ENCODE measurements at places on chromosomes 11 and 22.
A peak's percentile ranks its signal among the peaks of the same experiment; 100 is the strongest.

DNA sequence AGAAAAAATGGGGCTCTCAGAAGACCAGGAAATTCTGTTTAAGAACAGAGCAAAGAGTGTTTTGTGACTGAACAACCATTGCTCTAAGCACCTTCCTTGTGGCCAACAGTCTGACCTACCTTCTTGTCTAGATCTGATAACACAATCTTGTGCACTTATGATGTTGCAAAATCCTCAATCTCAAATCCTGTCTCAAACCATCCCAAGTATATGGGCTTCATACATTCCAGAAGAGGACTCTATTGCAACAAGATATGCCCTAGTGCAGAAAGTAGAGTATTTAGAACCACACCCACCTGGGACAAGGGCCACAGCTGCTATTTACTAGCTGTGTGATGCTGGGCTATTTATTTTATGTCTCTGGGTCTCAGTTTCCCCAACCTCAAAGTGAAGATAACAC, 27.1 kb downstream of the RASSF10 start:
- DNase-seq = no peak

- no peak for DNase-seq
Measured at GRCh38 chr22:37501610-37502341, 15.6 kb upstream of the MFNG start.

GRCh38 chr22:49216579-49216978, 611.1 kb downstream of the BRD1 start:
- no peak for DNase-seq

GRCh38 chr22:27525711-27526110, 275.8 kb downstream of the MN1 start:
- no peak for DNase-seq

DNA sequence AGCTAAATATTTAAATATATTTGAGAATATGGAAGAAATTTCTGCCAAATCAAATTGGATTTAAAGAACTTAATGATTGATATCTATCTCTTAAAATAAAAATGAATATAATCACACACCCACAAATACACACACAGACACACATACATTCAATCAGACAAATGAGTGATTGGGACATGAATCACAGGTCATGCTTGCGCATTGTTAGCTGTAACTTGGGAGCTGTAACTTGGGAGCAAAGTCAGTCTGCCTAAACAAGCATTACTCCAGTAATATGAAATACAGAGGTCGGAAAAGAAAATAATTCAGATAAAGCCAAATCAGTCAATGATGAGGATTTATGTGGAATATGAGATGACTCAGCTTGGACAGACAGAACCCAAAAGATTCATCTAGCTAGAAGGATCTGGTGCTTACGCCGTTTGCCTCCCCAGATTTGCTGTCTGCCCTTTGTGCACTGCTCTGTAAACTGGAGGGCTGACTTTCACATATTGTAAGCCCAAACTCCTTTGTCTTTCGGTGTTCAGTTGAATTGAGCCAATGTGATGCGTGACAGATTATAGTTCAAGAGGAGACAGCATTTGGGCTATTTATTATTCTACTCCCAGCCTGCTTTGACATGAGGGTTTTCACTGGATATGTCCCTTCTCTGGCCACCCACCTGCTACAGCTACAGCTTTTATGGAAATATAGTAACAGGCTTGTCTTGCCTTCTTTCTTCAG, 1.6 kb downstream of the OR56B1 start:
- DNase-seq = no peak

GRCh38 chr11:121958971-121959325, 157.1 kb downstream of the BLID start:
- no peak for DNase-seq

- DNase-seq = no peak
Measured at GRCh38 chr11:15123849-15124248, 9.1 kb downstream of the INSC start.

DNA sequence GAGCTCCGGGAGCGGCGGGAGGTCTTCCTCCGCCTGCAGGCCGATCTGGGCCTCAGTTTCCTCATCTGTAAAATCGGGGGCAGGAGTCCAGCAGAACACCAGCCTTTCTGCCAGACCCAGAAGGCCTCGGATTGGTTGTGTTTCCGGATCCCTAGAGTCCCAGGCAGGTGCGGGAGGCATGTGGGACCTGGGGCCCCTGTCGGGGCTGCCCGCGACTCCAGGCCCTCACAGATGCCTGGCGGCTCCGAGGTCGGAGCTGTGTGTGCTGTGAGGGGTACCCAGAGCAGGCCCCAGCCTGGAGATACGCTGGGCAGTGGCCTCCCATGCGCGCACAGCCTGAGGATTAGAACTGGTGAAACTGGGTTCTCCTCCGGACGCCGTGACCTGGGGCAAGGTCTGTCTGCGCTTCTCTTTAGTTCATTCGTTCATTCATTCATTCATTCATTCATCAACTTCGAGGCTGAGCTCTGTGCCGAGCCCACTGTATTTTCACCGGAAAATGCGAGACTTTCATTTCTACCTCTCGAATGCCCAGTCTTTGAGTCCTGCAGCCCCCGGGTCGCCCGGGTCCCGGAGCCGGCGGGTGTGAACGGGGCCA, 24.6 kb downstream of the FLRT1 start:
- DNase-seq = no peak

DNA sequence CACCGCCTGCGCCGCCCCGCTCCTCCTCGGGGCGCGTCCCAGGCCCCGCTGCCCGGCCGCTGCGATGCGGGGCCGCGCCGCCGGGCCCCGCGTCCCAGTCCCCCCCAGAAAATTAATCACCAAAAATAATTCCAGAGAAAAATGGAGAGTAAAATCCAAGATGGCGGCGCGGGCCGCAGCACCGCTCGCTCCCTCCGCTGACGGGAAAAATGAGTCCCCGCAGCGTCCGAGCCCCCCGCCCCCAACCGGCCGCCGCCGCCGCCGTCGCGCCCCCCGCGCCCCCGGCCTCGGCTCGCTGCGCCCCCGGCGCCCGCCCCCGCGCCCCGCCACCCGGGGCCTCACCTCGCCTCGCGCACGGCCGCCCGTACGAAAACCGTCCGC, at the start of gene KMT5B:
Gene KMT5B, minus strand, starts transcription at position 162 of the 381 bp plus-strand sequence. CDS start 23,220 bp downstream, outside the sequence.
- DNase-seq = peak; percentile 60

DNA sequence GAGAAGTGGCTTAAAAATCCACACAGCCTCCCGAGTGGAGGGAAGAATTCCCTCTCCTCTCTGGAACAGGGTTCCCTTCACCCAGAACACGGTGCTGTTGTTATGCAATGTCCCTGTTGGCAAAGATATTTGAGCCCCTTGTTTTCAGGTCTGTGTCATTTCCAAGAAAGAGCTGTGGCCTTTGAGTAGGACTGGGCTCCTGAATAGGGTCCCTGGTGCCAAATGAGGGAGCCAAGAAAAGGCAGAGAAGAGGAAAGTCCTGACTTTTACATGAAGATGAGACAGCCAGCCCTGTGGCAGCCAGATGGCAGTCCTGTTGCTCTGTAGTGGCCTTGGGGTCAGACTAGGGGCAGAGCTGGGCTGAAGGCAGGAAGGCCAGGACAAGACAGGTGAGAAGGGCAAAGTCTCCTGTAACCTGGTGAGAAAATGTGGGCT, 51.2 kb upstream of the ELF5 start:
- no peak for DNase-seq

DNA sequence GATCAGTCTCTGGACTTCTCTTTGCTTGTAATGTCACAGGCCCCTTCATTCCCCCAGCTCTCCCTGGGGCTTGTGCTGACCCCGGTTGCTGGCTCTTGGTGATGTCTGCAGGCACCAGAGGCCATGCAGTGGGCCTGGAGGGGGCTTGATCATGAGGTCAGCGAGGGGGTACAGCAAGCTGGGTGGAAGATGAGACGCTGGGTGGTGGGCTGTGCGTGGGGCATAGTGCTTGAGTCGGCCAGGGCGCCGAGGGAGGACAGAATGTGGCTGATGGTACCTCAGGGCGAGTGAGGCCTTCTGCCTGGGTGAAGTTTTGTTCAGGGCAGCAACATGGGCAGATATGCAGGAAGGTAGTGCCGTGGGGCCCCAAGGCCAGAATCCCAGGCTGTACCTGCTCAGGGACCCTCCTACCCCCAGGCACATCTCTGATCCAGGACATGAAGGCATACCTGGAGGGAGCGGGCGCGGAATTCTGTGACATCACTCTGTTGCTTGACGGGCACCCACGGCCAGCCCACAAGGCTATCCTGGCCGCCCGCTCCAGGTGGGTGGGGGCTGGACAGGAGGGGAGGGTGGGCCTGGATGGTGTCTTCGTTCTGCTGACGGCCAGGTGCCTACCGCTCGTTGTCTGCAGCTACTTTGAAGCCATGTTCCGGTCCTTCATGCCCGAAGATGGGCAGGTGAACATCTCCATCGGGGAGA, 6.4 kb downstream of the THAP7 start:
- DNase-seq = no peak

DNA sequence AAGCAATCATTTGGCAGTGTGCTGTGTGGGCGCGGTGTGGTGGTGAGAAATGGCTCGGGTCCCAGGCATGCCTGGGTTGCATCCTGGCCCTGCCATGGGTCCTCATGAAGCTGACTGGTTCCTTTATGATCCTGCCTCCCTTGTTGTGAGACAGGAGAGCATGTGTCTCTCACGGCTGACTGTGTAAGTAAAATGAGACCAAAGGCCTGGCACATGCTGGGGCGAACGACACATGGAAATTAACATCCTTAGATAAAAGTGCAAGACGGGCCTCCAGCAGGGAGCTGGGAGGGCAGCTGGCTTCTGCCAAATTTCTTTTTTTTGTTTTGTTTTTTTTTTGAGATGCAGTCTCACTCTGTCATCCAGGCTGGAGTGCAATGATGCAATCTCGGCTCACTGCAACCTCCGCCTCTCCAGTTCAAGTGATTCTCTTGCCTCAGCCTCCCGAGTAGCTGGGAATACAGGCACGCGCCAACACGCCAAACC, 9.4 kb upstream of the FBLN1 start:
- DNase-seq = no peak

DNA sequence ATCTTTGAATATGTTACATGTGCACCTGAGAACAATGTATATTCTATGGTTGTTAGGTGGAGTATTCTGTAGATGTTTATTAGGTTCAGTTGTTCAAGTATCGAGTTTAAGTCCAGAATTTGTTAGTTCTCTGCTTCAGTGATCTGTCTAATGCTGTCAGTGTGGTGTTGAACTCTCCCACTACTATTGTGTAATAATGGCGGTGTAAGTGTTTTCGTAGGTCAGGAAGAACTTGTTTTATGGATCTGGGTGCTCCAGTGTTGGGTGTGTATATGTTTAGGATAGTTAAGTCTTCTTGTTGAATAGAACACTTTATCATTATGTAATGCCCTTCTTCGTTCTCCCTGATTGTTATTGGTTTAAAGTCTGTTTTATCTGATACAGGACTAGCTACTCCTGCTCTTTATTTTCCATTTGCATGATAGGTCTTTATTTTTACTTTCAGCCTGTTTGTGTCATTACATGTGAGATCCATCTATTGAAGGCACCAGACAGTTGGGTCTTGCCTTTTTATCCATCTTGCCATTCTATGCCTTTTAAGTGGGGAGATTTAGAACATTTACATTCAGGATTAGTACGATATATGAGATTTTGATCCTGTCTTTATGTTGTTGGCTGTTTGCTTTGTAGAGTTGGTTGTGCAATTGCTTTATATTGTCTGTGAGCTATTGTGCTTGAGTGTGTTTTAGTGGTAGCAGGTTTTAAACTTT, 121.6 kb downstream of the DDX10 start:
- DNase-seq = no peak

GRCh38 chr11:36455658-36456111, 54.4 kb downstream of the TRAF6 start:
- DNase-seq = peak; percentile 37

DNA sequence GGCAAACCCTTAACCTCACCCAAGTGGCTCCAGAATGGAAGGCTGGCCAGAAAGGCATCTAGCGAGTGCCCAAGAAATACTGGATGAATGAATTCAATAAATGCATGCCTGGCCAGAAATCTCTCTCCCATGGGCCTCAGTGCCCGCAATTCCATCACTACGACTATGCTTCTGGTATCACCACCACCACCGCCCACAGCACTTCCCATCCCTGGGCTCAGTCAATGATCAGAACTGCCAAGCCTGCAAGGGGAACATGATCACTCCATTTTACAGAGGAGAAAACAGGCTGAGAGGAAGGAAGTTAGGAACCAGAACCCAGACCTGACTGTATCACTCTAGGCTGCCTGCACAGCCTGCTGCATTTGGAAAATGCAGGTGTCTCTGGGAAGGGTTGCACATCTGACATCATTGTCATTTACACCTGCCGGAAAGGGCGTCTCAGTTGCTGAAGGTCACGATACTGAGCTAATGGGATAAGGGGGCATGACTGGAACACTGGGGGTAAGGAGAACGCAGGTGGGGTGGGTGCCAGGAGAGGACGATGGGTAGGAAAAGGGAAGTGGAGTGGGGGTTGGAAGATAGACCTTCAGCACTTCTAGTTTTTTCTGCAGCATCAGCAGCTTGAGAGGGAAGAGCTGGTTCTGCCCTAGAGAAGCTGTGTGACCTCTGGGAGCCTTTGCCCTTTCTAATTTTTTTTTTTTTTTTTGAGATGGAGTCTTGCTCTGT, 3.2 kb downstream of the GPR152 start:
- peak; percentile 63 for DNase-seq

GRCh38 chr11:8601376-8602133, 7.5 kb upstream of the STK33 start:
- DNase-seq = no peak

- peak; percentile 6 for DNase-seq
Measured at GRCh38 chr22:24697621-24698082, 76.9 kb downstream of the PIWIL3 start.

- peak; percentile 94 for DNase-seq
Measured at GRCh38 chr22:46072110-46072881, 78.0 kb upstream of the PPARA start.

DNA sequence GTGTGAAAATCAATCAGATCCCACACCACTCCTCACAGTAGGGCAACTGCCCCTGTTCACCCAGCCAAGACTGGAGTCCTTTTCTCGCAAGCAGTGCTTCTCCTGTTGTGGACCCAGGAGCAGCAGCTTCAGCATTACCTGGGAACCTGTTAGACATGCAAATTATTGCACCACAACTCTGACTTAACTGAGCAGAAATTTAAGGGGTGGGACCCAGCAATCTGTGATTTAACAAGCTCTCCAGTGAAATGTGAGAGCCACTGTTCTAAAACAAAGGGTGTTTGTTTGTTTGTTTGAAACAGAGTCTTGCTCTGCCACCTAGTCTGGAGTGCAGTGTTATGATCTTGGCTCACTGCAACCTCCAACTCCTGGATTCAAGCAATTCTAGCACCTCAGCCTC, 591.4 kb downstream of the SOX6 start:
- DNase-seq = no peak

DNA sequence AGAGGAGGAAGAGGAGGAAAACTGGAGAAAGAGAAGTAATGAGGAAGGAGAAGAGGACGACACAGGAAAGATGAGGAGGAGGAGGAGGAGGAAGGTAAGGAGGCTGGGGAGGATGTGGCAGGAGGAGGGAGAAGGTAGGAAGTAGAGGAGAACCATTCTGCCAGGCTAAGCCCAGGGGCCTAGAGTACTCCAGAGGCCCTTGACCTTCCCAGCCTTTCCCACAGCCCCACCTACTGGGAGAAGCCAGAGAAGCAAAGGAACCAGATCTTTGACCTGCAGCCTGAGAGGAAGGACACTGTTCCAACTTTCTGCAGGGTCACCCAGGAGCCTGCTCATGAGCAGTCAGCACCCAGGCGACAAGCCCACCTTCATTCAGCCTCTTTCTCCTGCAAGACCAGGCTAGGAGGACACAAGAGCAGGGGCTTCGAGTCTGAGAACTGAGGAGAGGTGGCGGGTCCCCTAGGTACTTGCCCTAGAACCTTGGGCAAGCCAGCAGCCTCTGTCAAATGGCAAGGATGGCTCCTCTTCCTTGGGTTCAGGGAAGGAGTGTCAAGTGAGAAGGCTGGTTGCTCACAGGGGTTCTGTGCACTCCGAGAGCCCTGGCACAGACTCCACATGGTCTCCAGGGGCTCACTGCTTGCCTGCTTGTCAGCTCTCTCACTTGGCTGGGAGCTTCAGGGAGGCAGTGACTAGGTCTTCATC, 27.9 kb upstream of the OAF start:
- DNase-seq = peak; percentile 50
